Stimulated activated CD4-positive, alpha-beta T cell treated with anti-CD3 and anti-CD28 coated beads, Interleukin-4, amount 100 ng/mL, for 4 hours (primary cell): ENCODE measurements at places on chromosomes 3 and 15.
A peak's percentile ranks its signal among the peaks of the same experiment; 100 is the strongest.

DNA sequence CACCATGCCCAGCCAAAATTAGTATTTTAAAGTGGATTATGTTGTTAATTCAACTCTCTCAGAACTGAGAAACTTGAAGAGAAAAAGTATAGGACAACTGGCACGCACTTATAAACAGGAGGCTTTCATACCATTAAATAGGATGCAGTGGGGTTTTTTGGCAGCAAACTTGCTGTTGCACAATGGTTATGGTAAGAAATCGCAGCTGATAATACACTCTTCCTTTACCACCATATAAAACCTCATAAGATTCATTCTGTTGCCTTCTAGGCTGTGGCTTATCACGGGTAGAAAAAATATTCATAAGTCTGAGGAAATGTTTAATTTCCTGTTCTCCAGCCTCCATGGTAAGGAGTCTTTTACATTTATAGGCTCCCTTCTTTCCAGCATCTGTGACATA is 95.3 kb downstream of the TMCO5A start:
- DNase-seq, result no peak

GRCh38 chr15:24223739-24224138 is 451.8 kb upstream of the NPAP1 start:
- DNase-seq, result no peak

GRCh38 chr3:57951066-57951882 is 56.9 kb upstream of the FLNB start:
- DNase-seq, result no peak

- DNase-seq, result no peak
Measured at GRCh38 chr3:122099255-122099654, 44.1 kb downstream of the CD86 start.

GRCh38 chr15:63497642-63498467 is 6.5 kb upstream of the USP3 start:
- DNase-seq, result peak; percentile 62
